ENCODE measurements at places on chromosomes 7 and 10.

- DNase-seq: no peak
Observed at GRCh38 chr10:95600158-95600557, 39.0 kb upstream of the SORBS1 start.

- no peak for DNase-seq
Observed at GRCh38 chr7:33788531-33788930, 116.8 kb upstream of the BMPER start.

- DNase-seq: no peak
Observed at GRCh38 chr7:16615228-16615627, 30.3 kb downstream of the ANKMY2 start.

- DNase-seq: no peak
Observed at GRCh38 chr7:831596-832166, 595 bp upstream of the SUN1 start.

- DNase-seq: no peak
Observed at GRCh38 chr10:75663947-75664664, 232.7 kb downstream of the LRMDA start.

DNA sequence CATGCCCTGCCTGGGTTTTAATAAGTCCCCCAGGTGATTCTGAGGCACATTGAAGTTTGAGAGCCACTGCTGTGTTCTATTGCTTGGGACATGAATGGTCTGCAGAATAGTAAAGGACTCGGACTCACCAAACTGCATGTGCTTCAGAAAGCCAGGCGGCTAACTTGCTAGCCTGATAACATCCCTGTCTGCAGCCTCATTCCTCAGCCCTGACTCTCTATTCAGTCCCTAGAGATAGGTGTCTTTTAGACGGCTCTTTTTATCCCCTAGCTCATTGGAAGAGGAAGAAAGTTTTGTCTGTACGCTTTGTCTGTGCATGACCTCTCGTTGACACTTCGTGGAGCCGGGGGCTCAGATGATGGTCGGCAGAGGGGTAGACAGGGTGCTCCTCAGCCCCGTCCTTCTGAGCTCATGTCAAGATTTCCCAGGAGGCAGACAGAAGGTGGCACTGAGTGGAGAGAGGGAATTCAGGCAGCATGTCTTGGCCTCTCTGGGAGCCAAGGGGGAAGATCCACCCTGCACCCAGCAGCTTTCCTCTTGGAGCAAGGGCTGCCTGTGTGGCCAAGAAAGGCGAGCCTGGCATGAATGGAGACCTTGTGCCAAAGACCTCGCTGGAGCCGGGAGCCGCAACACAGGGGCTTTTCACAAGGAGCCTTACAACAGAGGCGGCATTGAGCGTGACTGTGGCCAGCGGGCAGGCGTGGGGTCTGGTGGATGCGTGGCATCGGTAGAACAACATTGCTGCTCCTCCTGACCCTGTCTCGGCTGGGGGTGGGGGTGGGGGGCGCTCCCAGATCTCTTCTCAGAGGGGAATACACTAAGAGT is 51.1 kb upstream of the PODXL start:
- DNase-seq: no peak

- DNase-seq: no peak
Observed at GRCh38 chr7:48755061-48755555, 169.2 kb upstream of the CDC14C start.
